Forelimb muscle (tissue), 1 donor: ENCODE measurements at places on chromosomes 11 and 22.

- no peak for DNase-seq
These were observed 13.5 kb downstream of the SREBF2 start for GRCh38 chr22:41846268-41846987.

DNA sequence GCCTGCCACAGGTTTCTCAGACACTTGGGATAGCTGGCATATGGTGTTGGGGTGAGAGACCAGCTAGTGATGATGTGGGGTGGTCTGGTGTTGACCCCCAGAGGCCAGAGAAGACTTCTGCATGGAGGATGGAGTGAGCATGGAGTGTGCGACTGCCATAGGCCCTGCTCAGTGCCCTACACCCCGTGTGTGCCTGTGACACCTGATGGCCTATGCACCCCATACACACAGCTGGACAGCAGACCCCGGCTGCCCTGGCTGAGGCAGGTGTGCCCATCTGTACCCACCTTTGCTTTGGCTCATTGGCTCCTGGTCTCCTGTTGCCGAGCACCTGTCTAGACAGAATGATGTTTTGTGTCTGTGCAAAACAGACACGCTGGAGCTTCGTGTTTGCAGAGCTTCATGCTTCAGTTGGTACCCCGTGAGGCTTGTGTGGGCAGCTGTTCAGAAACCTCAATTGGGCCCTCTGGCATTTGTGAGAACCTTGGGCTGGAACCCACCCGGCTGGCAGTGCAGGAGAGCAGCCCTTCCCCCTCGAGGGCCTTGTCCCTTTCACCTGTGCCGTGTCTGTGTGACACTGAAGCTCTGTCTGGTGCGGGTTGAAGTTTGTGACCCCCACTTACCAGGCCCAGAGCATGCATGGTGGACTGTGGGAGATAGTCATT lies 27.6 kb downstream of the BCR start:
- DNase-seq: no peak

- no peak for DNase-seq
These were observed 107.3 kb downstream of the XKR3 start for GRCh38 chr22:16717699-16718558.

GRCh38 chr11:33698921-33699320 lies 1.7 kb downstream of the C11orf91 start:
- DNase-seq: no peak

GRCh38 chr11:10072841-10073240 lies 221.2 kb downstream of the SBF2 start:
- no peak for DNase-seq

GRCh38 chr11:115590254-115590653 lies 86.0 kb upstream of the CADM1 start:
- DNase-seq: no peak

GRCh38 chr22:43118953-43119458 lies 8.5 kb downstream of the BIK start:
- no peak for DNase-seq

DNA sequence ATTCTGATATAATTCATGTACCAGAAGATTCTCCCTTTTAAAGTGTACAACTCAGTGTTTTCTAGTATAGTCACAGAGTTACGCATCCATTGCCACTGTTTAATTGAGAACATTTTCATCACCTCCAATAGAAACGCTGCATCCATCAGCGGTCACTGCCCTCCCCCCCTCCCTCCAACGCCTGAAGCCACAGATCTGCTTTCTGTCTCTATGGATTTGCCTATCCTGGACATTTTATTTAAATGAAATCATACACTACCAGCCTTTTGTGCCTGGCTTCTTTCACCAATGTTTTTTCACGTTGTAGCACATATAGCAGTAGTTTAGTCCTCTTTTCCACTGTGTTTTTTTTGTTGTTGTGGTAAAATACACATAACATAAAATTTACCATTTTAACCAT lies 22.8 kb downstream of the TCP11L1 start:
- DNase-seq: no peak

GRCh38 chr11:650482-650881 lies 13.4 kb downstream of the DRD4 start:
- DNase-seq: no peak

DNA sequence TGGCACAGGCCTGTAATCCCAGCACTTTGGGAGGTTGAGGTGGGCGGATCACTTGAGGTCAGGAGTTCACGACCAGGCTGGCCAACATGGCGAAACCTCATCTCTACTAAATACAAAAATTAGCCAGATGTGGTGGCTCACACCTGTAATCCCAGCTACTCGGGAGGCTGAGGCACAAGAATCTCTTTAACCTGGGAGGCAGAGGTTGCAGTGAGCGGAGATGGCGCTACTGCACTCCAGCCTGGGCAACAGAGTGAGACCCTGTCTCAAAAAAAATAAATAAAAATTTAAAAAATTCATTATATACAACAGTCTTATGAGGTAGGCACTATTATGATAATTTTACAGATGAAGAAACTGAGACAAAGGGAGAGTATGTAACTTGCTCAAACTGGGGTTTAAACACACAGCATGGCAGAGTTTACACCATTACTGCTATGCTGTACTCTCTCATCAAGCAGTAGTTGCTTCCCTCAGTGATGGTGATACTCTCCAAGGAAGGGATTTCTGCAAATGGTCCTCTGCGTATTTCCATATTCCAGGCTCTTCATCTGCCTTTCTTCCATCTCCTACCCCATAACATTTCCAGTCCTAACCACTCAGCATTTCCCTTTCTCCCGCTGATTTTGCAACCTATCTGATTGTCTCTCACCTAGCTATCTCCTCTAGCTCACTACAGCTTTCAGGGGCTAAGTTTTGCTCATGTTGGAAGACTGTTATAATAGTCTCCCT lies 95.3 kb downstream of the CCDC83 start:
- DNase-seq: no peak

DNA sequence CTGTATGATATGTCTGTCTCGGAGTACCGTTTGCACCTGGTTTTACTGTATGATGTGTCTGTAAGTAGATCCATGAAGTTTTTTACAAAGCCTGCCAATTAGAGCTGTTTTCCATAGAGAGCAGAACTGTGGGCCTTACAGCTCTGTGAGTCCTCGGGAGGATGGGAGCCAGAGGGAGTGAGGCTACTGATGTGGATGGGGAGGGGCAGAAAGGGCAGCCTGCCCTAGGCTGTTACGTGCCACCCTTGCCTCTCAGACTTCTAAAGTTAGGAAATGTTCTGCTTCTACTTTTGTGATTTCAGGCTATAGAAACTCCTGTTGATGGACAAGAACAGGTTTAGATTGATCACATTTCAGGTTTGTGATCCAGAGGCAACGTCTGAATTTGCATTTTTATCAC lies 105.2 kb downstream of the PPP6R3 start:
- DNase-seq: no peak

- DNase-seq: no peak
These were observed 12.1 kb upstream of the OMP start for GRCh38 chr11:77090373-77091111.

- no peak for DNase-seq
These were observed 496.9 kb downstream of the SOX6 start for GRCh38 chr11:15859411-15859810.

DNA sequence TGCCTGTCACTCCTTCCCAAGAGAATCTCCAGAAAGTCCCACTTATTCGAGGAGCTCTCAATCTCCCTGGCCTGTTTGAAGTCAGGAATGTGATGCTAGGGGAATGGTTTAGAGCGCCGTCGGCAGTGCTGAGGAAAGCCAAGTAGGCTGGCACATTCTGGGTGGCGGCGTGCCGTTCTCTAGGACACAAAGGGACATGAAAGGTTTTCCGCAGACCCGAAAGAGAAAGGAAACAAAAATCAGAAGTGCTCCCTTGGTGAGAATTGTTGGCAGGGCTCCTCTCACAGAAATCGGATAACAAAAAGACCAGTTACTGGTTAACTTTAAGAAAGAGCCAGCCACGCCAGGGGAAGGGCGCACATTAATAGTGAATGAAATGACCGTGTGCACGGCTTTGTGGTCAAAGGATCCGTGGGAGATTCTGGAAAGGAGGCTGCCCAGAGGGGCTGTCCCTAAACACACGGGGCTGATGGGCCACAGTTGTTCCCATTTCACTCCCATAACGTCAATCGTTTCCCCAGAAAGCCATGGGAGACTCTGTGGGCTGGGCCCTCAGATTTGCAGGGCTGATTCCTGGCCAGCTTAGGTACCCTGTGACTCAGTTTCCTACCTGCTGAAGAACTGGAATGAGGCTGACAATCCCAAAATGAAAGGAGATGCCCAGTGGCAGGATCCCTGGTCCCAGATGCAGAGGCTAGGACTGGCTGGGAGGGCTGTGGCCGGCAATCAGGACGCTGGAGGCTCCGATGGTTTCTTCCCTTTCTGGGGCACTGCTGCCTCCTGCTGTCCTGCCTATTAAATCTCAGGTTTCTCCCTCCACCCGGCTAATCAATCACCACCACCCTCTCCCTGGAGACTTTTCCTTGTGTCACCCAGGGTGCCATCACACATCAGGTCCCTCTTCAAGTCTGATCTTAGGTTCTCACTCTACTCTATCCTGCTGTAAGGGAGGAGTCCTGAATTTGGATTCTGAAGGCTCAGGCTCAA lies 82.3 kb downstream of the RCN1 start:
- no peak for DNase-seq

DNA sequence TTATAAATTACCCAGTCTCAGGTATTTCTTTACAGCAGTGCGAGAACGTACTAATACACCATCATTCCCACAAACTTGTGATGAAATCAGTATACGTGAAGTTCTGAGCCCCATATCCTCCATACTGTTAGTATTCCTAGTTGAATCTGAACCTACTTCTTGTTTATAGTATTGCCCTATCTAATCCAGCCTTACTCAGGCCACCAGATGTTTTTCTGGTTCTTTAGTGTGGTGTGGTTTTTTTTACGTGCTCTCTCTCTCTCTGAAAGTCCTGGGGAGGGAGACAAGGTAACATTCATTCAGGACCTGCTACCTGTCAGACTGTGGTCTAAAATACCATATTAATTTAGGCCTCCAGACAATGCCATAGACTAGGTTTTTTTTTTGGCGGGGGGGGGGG lies 47.6 kb upstream of the TEAD1 start:
- DNase-seq: no peak

DNA sequence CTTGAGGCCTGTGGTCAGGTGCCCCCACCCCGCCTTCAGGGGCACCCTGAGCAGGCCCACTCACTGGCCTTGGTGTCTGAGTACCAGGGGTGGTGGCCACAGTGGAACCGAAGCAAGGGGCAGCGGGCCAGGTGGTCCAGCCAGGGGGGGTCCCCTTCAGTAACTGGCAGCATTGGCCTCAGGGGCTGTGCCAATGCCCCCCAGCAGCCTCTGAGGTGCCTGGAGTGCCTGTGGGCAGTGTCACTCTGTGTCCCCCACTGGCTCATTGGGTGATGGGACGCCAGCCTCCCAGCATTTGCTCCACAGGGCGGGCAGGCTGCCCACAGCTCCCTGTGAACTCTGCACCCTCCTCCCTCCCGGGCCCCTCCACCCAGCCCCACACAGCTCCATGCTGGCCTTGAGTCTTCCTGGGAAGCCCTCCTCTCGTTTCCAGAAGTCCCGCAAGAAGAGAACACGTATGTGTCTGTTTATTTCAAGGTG lies 29.5 kb upstream of the CARS1 start:
- no peak for DNase-seq

- no peak for DNase-seq
These were observed 36.4 kb upstream of the TH start for GRCh38 chr11:2207773-2208621.

GRCh38 chr22:47858773-47859306 lies 1096.4 kb downstream of the TBC1D22A start:
- DNase-seq: no peak

GRCh38 chr22:43925433-43926348 lies 2.1 kb downstream of the PNPLA3 start:
- DNase-seq: no peak

- no peak for DNase-seq
These were observed 211.1 kb downstream of the BRD1 start for GRCh38 chr22:49616356-49617231.

GRCh38 chr22:36277482-36278291 lies 24.8 kb downstream of the APOL1 start:
- DNase-seq: no peak

- DNase-seq: no peak
These were observed 14.8 kb downstream of the CD3E start for GRCh38 chr11:118319337-118319707.

DNA sequence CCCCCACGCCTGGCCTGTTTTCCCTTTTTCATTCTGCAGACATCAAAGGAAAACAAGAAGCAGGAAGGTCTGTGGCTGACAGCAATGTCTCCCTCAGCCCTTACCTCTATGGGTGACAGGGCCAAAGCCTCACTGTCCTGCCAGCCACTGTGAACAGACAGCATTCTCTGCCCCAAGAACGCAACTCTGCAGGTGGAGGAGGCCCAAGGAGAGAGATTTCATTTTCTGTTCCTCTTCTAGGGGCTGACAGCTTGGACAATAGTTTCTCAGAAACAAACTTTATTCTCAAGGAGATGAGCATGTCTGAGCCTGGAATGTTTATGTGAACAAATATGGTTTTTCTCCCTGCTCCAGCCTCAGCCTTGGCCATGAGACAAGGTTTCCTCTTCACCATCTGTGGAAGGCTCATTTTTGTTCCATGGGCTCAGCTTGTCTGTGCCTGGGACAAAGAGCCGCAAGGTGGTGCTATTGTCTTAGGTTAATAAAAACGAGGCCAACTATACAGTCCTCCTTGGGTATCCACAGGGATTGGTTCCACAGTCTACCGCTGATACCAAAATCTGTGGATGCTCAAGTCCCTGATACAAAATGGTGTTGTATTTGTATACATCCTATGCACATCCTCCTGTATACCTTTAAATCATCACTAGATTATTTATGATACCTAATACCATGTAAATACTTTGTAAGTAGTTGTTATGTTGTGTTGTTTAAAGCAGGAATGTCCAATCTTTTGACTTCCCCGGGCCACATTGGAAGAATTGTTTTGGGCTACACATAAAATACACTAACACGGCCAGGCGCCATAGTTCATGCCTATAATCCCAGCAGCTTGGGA lies 5.8 kb downstream of the PIWIL3 start:
- no peak for DNase-seq
